M059J (cell line): ENCODE measurements at places on chromosomes 3 and 15. TPM values are rescaled to one million over a fixed set of nuclear protein-coding genes. Genes with fewer than 3 reads are reported as not detected.

Gene GAP43
- 0.71 TPM in 1 of 2 replicates, not detected in the other for total RNA-seq

Gene CXCR6
- not detected in 2 replicates for total RNA-seq

Gene AADACL2
- total RNA-seq: not detected in 2 replicates

Gene P4HTM
- total RNA-seq: 13.3 and 25.7 TPM in 2 replicates

Gene ALDH1A2
- 0.17 TPM in 1 of 2 replicates, not detected in the other for total RNA-seq

Gene HTR3E
- total RNA-seq: not detected in 2 replicates

Gene SLC9C1
- not detected in 2 replicates for total RNA-seq

Gene GOLGA8J
- total RNA-seq: 0.34 TPM in 1 of 2 replicates, not detected in the other

Gene TEX9
- total RNA-seq: 3.0 and 4.3 TPM in 2 replicates

Gene C3orf20
- total RNA-seq: not detected in 2 replicates

Gene CADM2
- total RNA-seq: not detected in 2 replicates

Gene CDCP1
- total RNA-seq: 23.7 and 33.5 TPM in 2 replicates

Gene ADAMTSL3
- total RNA-seq: not detected in 2 replicates

Gene SUSD5
- total RNA-seq: 0.44 and 0.98 TPM in 2 replicates

Gene TIGIT
- not detected in 2 replicates for total RNA-seq

Gene RASL12
- total RNA-seq: not detected in 2 replicates

Gene LRRIQ4
- total RNA-seq: not detected in 2 replicates

Gene SLITRK3
- total RNA-seq: not detected in 2 replicates

Gene SAMMSON
- total RNA-seq: not detected in 2 replicates

Gene GANC
- total RNA-seq: 14.7 and 14.8 TPM in 2 replicates

Gene KLHL40
- total RNA-seq: not detected in 2 replicates

Gene ISL2
- total RNA-seq: 4.0 and 4.4 TPM in 2 replicates

Gene MAPKAPK3
- total RNA-seq: 40.0 and 46.4 TPM in 2 replicates

Gene C3orf49
- total RNA-seq: not detected in 2 replicates

Gene RARRES1
- 1.8 and 3.7 TPM in 2 replicates for total RNA-seq

Gene SLC49A4
- 30.3 and 38.0 TPM in 2 replicates for total RNA-seq

Gene ZNF80
- not detected in 2 replicates for total RNA-seq

Gene STAC
- total RNA-seq: 19.6 and 22.3 TPM in 2 replicates

Gene CHRM5
- total RNA-seq: not detected in 2 replicates

Gene SERINC4
- not detected in 2 replicates for total RNA-seq
